ENCODE measurements at places on chromosomes 1 and 21. TPM values are rescaled to one million over a fixed set of nuclear protein-coding genes. Genes with fewer than 3 reads are reported as not detected.

LYPD8 gene
- not detected for total RNA-seq

DYNLT5 gene
- total RNA-seq, result 7.0 TPM

ANGPTL1 gene
- total RNA-seq, result 22.0 TPM

DNA sequence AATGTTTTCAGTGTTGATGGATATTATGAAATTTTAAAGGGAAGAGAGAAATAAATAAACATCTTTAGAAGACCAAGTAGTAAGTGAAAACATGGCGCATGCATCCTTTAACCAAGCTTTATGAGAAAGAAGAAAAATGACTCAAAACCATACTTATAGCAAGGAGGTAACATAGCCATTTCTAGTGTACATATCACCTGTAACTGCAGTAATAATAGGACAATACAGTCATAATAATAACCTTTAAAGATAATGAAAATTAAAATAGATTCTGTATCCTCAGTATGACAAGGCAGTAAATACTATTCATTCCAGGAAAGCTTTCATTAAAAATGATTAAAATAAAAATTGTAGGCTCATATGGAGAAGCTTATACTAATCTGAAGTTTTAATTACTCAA is 141.2 kb downstream of the COL24A1 start:
- no peaks in the 10 kb centered on the region for H3K4me1 ChIP-seq
- no peak for DNase-seq
- H3K27ac ChIP-seq, result no peak overlapping the region

DNA sequence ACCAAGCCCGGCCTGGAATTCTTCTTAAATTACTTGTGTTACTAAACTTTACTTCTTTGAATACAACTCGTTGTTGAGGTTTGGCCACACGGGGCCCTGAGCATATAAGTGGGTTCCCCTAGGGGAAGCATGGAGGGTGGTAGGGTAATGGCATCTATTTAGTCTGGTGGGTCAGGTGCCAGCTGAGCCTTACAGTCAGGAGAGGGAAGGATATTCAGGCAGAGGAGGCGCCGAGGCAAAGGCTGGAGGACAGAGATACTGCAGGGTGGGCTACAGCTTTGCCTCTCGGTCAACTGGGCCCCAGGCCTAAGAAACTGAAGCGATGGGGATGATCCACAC is 424 bp upstream of the NECAP2 start:
- no peaks in the 10 kb centered on the region for H3K27me3 ChIP-seq
- peak overlapping the region; percentile 69 for H3K4me3 ChIP-seq
- DNase-seq, result no peak
- peaks cover 5% of the 10 kb centered on the region for H3K36me3 ChIP-seq
- peak overlapping the region; percentile 96 for H3K27ac ChIP-seq

GRCh38 chr1:94239796-94240195 is 2.4 kb upstream of the ARHGAP29 start:
- no peaks in the 10 kb centered on the region for H3K27me3 ChIP-seq
- no peaks in the 10 kb centered on the region for H3K36me3 ChIP-seq
- no peak overlapping the region for H3K27ac ChIP-seq
- no peak overlapping the region for H3K4me3 ChIP-seq

- no peaks in the 10 kb centered on the region for H3K36me3 ChIP-seq
- H3K27me3 ChIP-seq, result no peaks in the 10 kb centered on the region
- DNase-seq, result no peak
- no peak overlapping the region for H3K4me3 ChIP-seq
- H3K4me1 ChIP-seq, result no peaks in the 10 kb centered on the region
Observed at GRCh38 chr1:90039652-90040051, 44.7 kb downstream of the ZNF326 start.

- H3K27ac ChIP-seq, result no peak overlapping the region
- no peaks in the 10 kb centered on the region for H3K4me1 ChIP-seq
- no peaks in the 10 kb centered on the region for H3K27me3 ChIP-seq
- peaks cover 33% of the 10 kb centered on the region for H3K36me3 ChIP-seq
- no peak for DNase-seq
- H3K4me3 ChIP-seq, result no peak overlapping the region
Observed at GRCh38 chr1:220203816-220204215, 68.4 kb downstream of the RAB3GAP2 start.

- no peak for DNase-seq
- H3K4me1 ChIP-seq, result no peaks in the 10 kb centered on the region
- H3K4me3 ChIP-seq, result no peak overlapping the region
- H3K27ac ChIP-seq, result no peak overlapping the region
Observed at GRCh38 chr1:244419024-244419423, 32.7 kb downstream of the ADSS2 start.

- H3K36me3 ChIP-seq, result no peaks in the 10 kb centered on the region
- H3K27me3 ChIP-seq, result no peaks in the 10 kb centered on the region
- no peak overlapping the region for H3K4me3 ChIP-seq
- no peak overlapping the region for H3K27ac ChIP-seq
Observed at GRCh38 chr1:73756817-73757216, 441.2 kb downstream of the LRRIQ3 start.

DNA sequence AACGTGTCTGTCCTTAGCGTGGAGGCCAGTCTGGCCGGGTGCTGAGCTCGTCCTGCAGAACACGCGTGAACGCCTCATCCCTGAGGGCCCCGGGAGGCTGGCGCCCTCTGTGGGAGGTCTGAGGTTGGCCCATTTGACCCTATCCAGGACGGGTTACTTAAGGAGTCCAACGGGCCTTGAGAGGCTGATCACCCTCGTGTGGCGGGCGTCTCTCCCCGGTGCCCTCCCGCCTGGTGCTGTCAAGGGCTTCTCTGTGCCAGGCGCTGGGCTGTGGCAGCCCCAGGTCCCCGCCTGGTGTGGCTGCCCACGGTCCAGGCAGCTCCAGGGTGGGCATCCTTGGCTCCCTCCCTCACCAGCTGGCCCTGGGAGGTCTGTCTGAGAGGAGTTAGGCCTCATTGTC is 9.7 kb downstream of the SKI start:
- H3K4me3 ChIP-seq, result no peak overlapping the region
- H3K27me3 ChIP-seq, result no peaks in the 10 kb centered on the region
- peaks cover 100% of the 10 kb centered on the region for H3K4me1 ChIP-seq
- no peaks in the 10 kb centered on the region for H3K36me3 ChIP-seq

Measured in upper lobe of left lung (tissue), 6 donors.